Peyer's patch (tissue), 4 donors: ENCODE measurements at places on chromosomes 11 and 22.

GRCh38 chr11:26150031-26150430 is 181.9 kb upstream of the ANO3 start:
- DNase-seq = no peak

- no peak for DNase-seq
Observed at GRCh38 chr11:97722065-97722464, 1298.7 kb upstream of the CNTN5 start.

- no peak for DNase-seq
Observed at GRCh38 chr11:12212174-12212820, 101.9 kb downstream of the MICAL2 start.

- DNase-seq = no peak
Observed at GRCh38 chr11:89184021-89184420, 6.3 kb downstream of the TYR start.

DNA sequence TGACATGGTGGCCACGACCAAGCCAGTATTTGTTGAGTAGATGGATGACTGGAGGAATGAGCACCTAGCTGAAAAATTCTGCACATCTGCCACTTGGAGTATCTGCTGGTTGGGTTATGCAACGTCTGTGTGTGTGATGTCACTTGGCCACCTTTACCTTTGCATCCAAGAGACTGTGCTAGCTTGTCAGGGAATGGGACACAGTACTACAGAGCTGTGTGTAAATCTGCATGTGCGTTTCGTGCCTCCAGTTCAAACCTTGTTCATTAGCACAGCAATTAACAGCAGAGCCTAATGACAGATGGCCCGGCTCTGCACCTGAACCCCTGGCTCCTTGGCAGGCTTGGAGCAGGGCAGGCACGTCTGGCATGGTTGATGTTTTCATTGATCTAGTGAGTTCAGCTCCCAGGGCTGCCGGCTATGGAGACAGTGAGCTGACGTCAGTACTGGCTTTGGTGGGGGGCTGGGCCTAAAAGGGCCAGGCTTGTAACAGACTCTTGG is 188.4 kb upstream of the NAV2 start:
- no peak for DNase-seq

DNA sequence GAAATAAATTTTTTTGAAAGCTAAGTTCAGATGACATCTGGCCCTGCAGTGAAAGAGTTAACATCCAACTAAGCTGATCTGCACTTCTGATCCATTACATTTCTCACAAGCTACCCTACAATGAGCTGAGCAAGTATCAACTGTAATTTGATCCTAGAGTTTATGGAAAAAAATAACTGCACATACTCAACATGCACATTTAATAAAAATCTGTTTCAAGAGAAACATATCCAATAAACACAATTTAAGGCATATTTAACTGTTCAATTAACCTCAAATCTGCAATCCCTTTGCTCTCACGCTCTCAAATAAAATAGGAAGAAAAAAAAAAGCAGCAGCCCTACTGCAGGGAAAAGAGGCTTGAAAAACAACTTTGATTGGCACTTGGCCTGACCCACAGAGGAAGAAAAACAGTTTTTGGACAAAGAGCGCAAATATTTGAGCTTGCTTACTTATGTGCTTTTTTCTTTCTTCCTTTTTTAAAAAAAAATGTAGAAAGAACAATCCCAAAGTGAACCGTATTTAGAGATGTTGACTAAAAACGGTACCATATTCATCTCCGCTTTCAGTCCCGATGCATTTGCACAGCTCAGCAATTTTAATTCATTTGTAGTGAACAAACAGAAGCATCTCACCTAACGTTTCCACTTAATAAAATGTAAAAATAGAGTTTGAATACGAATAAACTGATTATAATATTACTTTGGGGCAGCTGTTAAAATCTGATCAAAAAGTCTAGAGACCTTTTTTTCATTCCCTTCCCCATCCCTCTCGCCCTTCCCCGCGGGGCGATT is 1.6 kb downstream of the SESN3 start:
- no peak for DNase-seq

DNA sequence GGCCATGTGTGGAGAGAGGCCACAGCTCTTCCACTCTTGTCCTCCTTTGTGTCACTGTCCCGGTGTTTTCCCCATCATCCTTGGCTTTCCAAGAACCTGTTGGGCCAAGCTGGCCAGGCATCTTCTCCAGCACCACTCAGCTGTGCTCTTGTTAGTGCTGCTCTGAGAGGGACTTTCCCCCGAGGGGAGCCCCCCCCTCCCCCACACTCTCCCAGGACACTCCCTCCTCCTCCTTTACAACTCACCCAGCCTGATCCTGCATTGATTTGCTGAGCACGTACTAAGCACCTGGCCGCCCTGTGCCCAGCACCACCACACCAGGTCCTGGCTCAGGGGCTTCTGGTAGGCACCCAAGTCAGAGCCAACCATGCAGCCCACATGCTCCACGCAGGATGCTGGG is 13.2 kb downstream of the TP53AIP1 start:
- DNase-seq = no peak

DNA sequence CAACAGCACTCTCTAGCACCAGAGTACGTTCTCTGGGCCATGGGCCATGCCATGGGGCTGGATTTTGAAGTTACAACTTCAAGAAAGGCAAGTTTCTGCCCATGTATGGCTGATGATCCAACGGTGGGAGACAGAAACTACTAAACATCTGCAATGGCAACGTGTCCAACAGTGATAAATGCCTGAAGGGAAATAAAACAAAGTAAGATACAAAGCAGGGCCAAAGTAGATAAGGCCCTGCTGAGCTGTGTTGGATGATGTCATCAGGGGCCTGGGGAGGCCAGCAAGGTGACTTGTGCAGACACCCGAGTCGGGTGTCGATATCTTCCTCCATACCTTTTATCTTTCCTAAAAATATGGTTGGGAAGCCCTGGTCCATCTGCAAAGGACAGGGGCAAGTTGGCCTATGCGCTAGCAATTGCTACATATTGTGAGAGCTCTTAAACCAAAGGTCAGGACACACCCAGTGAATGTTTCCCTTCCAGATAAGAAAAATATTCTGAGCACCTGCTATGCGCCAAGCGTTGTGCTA is 487.2 kb downstream of the MN1 start:
- DNase-seq = no peak

GRCh38 chr22:29343313-29343805 is 27.9 kb upstream of the RASL10A start:
- DNase-seq = no peak

GRCh38 chr11:14539982-14540421 is 19.8 kb upstream of the PSMA1 start:
- DNase-seq = no peak

DNA sequence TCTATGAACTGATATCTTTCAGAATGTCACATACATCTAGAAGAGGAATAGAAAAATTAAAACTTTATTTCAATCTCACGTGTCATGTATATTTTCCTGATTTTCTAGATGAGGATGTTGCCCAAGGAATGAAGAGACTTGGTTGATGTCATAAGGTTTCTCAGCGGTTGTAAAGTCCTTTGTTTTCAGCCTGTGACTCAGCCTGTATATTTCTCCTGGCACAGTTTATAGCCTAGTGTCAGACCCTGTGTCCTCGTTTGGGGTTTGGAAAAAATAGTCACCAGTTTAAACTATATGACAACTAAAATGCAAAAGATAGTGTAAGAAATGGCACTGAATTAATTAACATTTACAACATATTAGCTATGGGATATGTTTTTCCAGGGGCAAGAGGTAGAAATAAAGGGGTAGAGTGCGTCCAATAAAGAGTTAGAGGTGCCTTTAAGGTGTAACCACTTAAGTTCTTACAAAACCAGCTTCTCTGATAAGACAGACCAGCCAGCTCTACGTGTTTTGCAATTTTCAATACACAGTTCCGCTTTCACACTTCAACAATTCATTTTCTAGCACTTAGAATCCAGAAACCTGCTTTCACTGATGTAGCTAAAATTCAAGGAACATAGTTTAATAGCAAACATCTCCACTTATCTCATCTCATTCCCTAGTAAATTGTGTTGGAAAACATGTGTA is 1432.6 kb upstream of the TENM4 start:
- DNase-seq = no peak

- DNase-seq = no peak
Observed at GRCh38 chr11:79167510-79168188, 273.2 kb downstream of the TENM4 start.

DNA sequence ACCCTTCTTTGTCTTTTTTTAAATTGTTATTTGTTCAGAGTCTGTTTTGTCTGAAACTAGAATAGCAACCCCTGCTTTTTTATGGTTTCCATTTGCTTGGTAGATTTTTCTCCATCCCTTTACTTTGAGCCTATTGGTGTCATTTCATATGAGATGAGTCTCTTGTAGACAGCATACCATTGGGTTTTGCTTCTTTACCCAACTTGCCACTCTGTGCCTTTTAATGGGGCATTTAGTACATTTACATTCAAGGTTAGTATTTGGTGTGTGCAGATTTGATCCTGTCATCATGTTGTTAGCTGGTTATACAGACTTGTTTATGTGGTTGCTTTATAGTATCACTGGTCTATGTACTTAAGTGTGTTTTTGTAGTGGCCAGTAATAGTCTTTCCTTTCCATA is 28.0 kb downstream of the CCDC15 start:
- DNase-seq = no peak

DNA sequence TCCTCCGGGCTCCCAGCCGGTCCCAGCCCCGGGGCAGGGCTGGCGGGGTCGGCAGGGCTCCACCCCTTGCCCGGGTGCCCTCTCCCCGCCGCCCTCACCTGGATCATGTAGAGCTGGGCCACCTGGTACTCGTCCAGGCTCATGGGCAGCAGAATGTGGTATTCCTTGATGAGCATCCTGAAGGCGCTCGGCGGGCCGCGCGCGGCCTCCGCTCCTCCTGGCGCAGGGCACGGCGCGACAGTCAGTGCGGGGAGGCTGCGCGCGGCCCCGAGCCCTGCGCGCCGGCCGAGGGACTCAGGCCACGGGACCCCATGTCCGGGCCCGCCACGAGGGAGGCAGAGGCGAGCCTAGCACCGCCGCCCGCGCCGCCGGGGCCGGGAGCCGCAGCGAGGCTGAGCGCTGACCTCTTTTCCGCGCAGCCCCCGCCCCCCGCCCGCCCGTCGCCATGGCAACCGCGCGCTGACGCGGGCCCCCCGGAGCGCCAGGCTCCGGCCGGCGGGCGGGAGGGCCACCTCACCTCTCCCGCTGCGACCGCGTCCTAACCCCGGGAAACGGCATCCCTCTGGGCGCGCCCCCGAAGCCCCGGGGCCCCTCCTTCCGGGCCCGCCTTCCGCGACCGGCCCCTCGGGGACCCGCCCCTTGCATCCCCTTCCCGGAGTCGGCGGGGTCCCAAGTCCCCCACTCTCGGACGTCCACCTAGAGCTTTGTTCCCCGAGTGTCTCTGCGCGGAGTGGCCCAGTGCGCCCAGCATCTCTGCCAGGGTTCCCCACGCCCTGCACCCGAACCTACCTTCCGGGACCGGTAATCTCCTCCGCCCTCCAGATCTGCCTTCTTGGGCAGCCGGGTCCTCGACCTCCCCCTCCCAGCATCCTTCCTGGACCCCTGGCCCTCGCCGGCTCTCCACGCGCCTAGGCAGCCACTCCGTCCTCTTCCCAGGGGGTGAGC is 886 bp downstream of the PITPNM1 start:
- DNase-seq = no peak

- no peak for DNase-seq
Observed at GRCh38 chr22:18144105-18144504, 5.9 kb upstream of the USP18 start.

DNA sequence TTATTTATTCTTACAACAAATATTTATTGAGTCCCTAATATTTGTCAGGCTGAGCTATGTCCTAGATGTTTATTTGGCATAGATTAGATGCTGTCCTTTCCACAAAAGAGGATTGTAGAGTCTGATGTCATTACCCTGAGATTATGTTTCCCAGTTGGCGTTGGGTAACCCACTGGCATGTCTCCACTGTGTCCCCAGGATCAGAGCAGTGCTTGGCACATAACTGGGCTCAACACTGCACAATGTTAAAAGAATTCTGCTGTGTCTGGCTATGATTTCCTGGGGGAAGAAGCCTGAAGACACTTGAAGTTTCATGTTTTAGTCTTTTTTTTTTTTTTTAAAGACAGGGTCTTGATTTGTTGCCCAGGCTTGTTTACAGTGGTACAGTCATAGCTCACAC is 4.0 kb downstream of the RCN1 start:
- no peak for DNase-seq
